RKO (cell line): ENCODE measurements at places on chromosomes 4 and X.

DNA sequence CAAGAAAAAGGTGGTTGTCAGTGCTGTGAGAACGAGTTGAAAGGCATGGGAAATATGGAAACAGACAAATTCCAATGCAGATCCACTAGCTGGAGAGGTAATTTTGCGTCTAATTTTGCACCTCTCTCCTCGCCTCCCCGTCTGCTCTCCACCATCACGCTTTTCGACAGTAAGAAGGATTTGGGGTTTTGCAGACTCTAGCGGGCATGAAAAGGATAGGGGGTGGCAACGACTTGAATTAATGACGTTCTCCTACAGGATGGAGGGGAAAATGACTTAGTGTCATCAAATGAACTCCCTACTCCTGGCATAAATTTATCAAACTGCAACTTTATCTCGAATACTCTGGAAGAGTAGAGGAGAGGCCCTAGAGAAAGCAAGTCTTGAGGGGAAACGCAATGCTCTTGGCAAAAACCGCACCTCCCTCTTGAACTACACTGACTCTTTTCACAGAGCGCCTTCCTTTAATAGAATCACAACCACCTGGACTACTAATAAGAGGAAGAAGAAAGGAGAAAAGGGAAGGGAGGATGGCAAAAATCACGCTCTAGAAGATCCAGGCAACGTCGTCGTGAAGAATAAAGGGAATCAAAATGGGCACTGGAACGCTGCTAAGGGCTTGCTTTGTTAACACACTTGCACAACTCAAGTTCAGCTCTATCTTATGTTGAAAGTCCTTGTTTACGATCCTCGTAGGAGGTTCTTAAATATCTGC lies 871 bp upstream of the SLITRK2 start:
- DNase-seq: no peak

- no peak for DNase-seq
Measured at GRCh38 chr4:1799387-1800375, 6.6 kb downstream of the FGFR3 start.

- DNase-seq: no peak
Measured at GRCh38 chr4:152708361-152708760, 28.6 kb upstream of the TMEM154 start.

DNA sequence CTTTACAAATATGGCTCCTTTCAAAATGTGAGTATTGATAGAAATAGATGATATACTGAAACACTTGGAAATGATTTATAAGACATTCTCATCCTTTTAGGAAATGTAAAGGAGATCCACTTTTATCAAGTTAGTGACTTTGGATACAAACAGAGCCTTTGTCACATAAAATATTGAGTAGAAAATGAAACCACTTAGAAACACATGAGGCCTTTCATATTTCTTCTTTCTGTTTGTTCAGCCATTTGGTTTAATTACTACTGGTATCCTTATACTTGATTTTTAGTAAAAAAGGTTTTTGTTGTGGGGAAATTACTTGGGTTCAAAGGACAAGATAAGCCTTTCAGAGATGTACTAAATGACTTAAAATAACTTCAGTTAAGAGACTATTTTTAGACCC lies 4.1 kb downstream of the STOX2 start:
- no peak for DNase-seq

DNA sequence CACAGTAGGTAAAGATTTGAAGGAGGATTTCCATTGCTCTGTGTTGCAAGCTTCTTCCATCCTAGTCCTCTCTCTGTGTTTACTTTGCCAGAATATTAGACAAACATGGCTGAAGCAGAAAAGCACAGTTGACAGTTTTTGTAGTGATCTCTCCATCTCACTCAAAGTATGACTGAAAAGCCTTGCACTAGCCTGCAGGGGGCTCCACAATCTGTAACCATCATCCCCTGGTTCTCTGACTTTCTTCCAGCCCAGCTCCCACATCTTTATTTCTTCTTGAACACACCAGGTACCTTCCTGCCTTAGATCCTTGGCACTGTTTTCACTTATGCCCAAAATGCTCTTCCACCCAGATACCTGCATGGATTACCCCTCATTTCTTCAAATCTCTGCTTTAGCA lies 34.1 kb upstream of the HHIP start:
- DNase-seq: peak; percentile 21

GRCh38 chr4:48898733-48899431 lies 7.7 kb downstream of the OCIAD2 start:
- no peak for DNase-seq

- no peak for DNase-seq
Measured at GRCh38 chr4:129353490-129353889, 257.5 kb downstream of the C4orf33 start.

GRCh38 chr4:185127021-185127925 lies 15.8 kb upstream of the SLC25A4 start:
- no peak for DNase-seq

DNA sequence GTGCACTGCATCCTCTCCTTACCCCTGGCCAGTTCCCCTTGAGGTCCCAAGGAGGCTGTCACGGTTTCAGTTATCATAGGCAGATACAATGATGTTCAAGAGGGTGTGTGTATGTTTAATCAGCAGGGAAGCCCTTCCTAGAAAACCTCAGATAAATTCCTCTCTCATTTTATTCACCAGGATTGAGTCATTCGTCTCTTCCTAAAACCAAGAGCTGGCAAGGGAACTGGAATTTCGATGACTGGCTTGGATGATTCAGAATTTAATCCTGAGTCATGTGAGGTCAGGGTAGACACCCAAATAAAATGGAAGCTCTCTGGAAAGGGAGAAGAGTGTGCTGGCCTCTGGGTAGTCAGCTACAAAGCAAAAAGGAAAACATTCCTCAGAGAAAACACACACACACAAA lies 106.2 kb upstream of the RAPGEF2 start:
- DNase-seq: peak; percentile 96
